ENCODE measurements at places on chromosomes 12 and 14.

DNA sequence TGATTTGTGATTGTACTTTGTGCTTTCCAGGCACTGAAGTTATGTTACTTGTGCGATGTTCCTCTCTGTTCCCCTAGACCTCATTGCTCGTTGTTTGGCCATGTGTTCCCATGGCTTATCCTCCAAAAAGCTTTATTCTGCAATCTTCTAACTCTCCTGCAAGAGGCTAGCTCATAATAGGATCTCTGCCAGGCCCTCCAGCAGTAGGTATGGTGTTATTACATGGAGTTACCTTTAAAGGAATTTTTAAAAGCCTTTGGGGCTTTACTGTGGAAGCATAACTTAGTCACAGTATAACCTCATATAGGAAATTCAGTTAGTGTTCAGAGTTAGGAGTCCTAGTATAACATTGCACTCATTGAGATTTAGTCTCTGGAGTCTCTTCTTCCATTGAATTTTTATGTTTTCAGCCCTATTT lies 292.3 kb downstream of the RAD51B start:
- no peak for DNase-seq

- no peak for DNase-seq
Observed at GRCh38 chr14:85634205-85634604, 104.3 kb downstream of the FLRT2 start.

DNA sequence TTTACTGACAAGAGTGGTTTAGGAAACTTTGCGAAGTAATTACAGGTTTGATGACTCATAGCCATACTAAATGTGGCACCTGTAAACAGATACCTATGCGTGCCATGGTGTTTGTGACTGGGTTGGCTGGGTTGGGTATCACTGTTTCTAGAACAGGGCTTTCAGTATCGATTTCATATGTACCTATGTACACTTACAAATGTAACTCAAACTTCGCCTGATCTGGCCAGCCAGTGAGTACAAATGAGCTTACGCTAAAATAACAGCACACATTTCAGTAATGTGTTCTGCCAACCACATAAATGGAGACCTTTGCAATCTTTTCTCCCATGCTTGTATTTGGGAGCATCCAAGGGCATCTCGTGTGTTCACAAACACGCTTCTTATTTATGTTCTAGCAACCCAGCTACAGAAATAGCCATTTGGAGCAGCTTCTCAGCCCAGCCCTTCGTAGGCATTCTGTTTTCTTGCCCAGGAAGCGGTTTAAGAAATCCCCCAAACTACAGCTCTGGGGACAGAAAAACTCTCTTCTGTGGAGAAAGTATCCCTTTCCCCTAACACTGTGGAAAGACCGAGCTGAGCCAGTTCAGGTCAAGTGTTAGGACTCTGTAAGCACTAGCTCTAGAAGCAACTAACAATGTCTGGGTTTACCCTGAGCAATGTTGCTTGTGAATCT lies 42.3 kb upstream of the MDM1 start:
- DNase-seq: peak; percentile 98

DNA sequence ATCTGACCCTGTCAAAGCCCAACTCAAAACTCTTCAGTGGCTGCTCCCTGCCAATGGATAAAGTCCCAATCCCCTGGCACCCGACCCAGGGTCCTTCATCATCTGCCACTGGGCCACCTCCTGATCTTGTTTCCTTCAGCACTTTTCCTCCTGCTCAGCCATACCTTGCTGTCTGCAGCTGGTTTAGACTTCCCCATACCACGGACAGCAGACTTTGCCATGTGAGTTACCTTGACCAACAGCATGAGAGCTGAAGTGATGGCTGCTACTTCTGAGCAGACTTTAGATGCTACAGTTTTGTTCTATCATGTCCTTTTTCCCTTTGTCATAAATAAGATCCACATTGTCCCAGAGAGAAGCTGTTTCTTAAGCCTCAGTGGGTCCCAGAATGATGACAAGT lies 33.3 kb upstream of the STON2 start:
- DNase-seq: no peak

GRCh38 chr14:96060186-96060933 lies 21.2 kb downstream of the C14orf132 start:
- DNase-seq: no peak

- DNase-seq: no peak
Observed at GRCh38 chr12:16972923-16973770, 367.2 kb upstream of the LMO3 start.

GRCh38 chr12:67649261-67649569 lies 670 bp downstream of the DYRK2 start:
- DNase-seq: no peak

Measured in GM12878 (cell line).